ENCODE measurements at places on chromosomes 4 and X.

GRCh38 chr4:2049381-2049780, 9.7 kb upstream of the NAT8L start:
- no peak for DNase-seq

GRCh38 chr4:8775751-8776355, 95.8 kb downstream of the HMX1 start:
- no peak for DNase-seq

GRCh38 chr4:8854931-8855330, 16.7 kb downstream of the HMX1 start:
- no peak for DNase-seq

DNA sequence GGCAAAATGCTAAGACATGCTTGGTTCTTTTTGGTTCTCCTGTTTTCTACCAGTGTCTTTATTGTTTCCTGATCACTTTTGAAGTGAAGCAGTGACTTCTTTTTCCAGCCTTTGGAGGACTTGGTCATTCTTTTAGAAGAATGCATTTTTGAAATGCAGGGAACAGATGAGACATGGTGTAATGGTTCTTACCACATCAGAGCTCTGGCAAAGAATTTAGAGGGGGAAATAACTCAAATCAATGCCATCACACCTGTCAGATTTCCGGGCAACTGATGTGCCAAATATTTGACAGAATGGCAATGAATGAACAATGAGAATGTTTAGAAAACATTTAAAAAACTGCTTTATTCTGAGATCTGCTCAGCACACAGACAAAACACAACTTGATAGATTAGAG, 519.6 kb downstream of the IQCM start:
- DNase-seq, result no peak

GRCh38 chrX:136694431-136695087, 46.6 kb downstream of the CD40LG start:
- no peak for DNase-seq

DNA sequence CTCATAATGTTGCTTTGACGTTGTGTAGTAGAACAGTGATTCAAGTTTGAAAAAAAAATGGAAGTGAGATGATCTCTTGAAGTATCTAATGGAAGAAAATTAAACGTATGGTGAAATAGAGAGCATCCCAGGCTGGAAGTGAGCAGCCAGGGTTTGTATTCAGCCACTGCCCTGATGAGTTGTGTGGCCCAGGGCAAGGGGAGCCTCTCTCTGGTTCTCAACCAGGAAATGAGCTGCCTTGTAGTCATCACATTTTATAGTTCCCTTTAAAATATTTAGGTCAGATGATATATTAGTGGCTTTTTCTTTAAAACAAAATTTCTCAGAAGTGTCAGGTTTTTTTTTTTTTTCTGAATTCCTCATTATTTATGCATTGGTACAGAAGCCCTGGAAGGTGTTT, 150.3 kb downstream of the GPAT3 start:
- DNase-seq, result no peak

- no peak for DNase-seq
Measured at GRCh38 chr4:183360161-183360919, 38.1 kb upstream of the CLDN24 start.

DNA sequence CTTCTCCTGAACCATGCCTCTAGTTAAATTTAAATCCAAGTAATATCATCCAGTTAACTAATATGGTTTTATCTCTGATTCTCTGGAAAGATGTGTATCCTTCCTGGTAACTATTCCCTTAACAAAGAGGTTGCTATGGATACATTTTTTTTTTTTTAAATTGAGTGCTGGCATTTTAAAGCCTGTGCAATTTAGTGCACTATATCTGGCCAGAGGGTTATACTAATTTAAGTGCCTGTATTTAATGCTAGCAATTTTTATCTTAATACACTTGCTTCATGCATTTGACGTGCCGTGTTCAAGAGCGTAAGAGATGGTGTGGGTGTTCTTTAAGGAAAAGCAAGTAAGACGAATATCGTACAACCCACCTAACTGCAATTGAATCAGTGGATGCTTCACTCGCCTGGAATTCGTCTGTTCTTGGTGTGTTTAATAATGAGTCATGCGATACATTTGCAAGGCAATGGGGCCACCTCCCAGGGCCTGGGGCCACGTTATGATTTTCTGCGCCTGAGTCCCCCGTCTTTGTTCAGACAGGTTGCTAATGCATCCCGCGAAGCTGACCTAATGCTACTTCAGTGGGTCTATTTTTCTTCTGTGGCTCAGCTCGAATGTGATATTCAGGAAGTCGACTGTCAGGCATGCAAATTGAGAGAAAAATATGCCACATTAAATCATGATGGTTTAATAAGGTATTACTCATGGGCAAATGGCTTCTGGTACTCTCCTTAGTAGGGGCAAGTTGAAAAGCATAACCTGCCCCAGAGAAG, 14.2 kb upstream of the MID1 start:
- DNase-seq, result no peak
